ENCODE measurements at places on chromosomes 1 and 21.
A peak's percentile ranks its signal among the peaks of the same experiment; 100 is the strongest.

GRCh38 chr1:193919827-193920226 is 733.4 kb upstream of the B3GALT2 start:
- DNase-seq = no peak

GRCh38 chr1:172932981-172933380 is 117.8 kb downstream of the TNFSF18 start:
- no peak for DNase-seq

GRCh38 chr21:15208786-15209185 is 144.0 kb upstream of the NRIP1 start:
- DNase-seq = no peak

DNA sequence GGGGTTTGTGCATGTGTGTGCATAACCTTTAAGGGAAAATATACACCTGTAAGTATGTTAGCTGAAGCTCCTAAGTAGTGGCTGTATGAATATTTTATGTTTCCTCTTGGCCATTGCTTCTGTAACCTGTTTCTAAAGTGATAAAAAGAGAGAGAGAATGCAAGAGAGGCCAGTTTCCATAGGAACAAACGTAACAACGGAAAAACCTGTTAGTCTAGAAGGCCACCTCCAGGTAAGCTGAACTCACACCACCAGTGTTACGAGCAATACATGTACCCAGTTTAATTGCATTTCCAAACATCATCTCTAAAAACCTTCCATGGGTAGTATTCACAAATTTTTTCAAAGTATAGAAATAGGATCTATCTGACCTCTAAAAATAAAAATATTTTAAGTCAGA is 63.1 kb downstream of the PLPPR4 start:
- no peak for DNase-seq

DNA sequence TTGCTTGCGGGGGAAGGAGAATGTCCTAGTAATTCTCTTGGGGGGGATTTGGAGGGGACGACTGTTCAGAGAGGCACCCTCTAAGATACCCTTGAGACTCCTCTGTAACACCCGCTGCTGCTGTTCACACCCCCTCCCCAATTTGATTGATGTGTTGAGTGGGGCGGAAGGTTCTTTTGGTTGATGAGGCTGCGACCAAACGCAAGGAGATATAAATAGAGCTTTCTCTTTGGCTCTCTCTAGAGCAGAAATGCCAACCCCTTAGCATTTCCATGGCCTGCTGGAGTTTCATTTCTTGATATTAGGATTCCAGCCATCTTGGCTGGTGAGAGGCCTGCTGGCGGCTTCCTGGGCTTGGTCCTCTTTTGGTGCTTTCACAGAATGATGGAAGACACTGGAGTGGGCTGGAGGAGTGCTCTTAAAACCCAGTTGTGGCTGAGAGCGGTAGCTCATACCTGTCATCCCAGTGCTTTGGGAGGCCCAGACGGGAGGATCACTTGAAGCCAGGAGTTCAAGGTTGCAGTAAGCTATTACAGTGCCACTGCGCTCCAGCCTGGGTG is 2.0 kb downstream of the PIK3CD start:
- DNase-seq = peak; percentile 32

- no peak for DNase-seq
These were observed 784 bp upstream of the KCND3 start for GRCh38 chr1:111990026-111990877.

- DNase-seq = no peak
These were observed 327.6 kb upstream of the SNX7 start for GRCh38 chr1:98333936-98334335.

GRCh38 chr1:27525296-27526272 is 35.6 kb upstream of the WASF2 start:
- DNase-seq = peak; percentile 61

GRCh38 chr1:152044386-152044785 is 7.6 kb upstream of the S100A11 start:
- DNase-seq = no peak

GRCh38 chr1:43979528-43980254 is 681 bp downstream of the B4GALT2 start:
- peak; percentile 19 for DNase-seq

GRCh38 chr1:228366062-228366865 is 40.4 kb downstream of the TRIM11 start:
- DNase-seq = no peak

GRCh38 chr1:31183927-31184554 is 55.6 kb downstream of the NKAIN1 start:
- DNase-seq = peak; percentile 29

GRCh38 chr21:15743593-15743992 is 13.8 kb downstream of the USP25 start:
- no peak for DNase-seq

- DNase-seq = no peak
These were observed 2.3 kb downstream of the DENND4B start for GRCh38 chr1:153944005-153944826.

DNA sequence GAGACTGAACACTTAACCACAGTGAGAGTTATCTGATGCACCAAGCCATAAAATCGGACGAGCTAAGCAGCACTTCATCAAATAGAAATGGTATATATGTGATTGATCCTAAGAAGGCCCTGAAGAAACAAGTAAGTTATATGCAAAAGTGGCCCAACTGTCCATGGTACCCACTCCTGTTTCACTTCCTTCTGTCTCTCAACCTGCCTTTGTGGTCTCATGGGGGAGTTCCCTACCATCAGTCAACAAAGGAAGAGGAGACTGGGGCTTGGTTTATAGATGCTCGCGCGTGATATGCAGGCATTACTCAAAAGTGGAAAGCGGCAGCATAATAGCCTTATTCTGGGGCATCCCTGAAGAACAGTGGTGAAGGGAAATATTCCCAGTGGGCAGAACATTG is 543.9 kb upstream of the ADGRL4 start:
- DNase-seq = no peak

GRCh38 chr1:192550922-192551534 is 24.5 kb upstream of the RGS1 start:
- no peak for DNase-seq

- no peak for DNase-seq
These were observed 6.0 kb downstream of the HLX start for GRCh38 chr1:220884981-220885918.

GRCh38 chr1:56409112-56409691 is 170.2 kb downstream of the PLPP3 start:
- no peak for DNase-seq

- no peak for DNase-seq
These were observed 2.2 kb upstream of the HFM1 start for GRCh38 chr1:91406773-91407389.

DNA sequence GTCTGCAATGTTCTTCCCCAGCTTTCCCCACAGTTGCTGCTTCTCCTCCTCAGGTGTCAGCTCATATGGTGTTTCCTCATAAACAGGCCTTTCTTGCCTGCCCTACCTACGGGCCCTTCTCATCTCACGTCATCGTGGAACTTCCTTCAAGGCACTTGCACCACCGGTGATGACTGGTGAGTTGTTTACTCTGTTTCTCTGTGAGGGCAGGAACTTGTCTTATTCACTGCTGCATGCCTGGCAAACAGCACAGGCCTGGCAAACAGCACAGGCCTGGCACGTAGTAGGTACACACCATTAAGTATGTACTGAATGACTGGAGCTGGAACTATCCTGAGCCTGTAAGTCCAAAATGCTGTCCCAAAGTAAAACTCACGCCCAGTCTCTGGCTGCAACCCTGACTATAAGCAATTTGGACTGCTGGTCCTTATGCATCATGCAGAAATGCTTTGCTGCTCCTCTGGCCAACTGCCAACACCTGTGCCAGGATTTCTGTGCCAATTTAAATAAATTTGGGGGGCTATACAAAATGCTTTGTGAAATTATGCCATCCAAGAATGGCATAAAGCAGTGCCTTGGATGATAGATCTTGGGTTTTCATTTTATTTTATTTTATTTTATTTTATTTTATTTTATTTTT is 25.7 kb downstream of the STK40 start:
- DNase-seq = no peak

GRCh38 chr1:188394677-188395076 is 1565.9 kb downstream of the PLA2G4A start:
- no peak for DNase-seq

GRCh38 chr21:42310411-42311001 is 4.7 kb downstream of the TFF3 start:
- DNase-seq = no peak

DNA sequence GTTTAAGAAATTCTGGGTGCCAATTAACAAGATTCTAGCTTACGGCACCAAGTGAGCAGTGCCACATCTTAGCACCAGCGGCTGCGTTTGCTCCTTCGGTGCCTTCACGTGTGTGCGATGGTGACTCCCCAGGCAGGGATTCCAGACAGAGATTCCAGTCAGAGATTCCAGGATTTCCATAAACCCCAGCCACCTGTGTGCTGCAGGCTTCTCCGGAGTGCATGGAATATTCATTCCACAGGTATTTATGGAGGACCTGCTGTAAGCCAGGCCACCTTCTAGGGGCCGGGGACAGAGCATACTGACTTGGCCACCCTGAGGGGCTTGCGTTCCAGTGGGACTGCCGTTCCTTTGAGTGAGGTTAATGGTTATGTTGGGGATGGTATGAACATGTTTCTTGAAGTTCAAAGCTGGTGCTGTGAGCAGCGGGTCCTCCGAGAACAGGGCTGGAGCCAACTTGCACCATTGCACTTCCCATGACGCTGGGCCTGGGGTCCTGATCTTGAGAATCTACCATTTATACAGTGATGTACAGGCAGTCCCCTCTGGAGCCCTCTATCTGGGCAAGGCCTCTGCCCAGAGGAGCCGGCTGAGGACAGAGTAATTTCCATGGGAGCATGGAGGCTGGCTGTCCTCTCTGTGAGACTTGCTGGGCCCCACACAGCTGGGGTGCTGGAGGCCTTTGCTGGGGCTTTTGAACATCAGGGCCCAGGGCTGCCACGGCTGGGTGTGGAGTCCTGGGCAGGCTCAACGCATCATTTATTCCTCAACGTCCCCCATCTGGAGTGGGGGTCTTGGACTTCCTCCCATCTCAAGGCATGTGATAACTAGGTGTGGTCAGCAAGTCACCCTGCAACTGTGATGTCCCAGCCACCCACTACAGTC is 58.8 kb upstream of the AJAP1 start:
- DNase-seq = no peak

GRCh38 chr21:20024741-20025140 is 973.5 kb upstream of the NCAM2 start:
- DNase-seq = no peak

DNA sequence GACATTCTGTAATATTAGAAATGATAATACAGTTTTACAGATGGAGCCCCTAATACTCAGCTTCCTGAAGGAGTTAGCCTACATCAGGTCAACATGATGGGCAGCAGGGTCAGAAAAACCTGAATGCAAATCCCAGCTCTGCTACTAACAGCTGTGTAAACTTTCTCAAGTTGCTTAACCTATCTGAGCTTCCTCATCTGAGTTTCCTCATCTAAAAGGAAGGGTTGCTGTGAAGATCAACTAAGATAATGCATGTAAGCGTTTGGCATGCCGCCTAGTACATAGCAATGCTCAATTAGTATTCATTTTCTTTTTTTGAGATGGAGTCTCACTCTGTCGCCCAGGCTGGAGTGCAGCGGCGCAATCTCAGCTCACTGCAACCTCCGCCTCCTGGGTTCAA is 18.4 kb upstream of the DESI2 start:
- DNase-seq = no peak

GRCh38 chr1:46991083-46991923 is 32.2 kb upstream of the CYP4X1 start:
- no peak for DNase-seq

DNA sequence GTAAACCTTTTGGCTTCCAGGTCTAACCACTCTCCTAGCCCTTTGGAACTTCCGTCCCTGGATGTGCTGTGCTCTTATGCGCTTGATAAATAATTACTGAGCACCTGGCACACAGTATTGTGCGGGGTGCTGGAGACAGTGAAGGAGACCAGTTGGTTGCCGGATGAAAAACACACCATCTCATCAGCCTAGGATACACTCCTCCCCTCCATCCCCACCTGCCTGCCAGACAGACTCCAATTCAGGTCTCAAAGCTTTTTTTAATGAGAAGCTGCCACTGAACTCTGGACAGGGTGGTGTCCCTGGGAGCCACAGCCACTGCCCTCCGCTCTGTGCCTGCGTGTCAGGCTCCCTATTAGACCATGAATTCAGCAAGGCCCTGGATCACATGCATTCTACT is 9.2 kb downstream of the GNB1 start:
- no peak for DNase-seq

- DNase-seq = no peak
These were observed 288.2 kb downstream of the PTPRU start for GRCh38 chr1:29524285-29525065.

GRCh38 chr1:180862305-180862704 is 50.4 kb upstream of the KIAA1614 start:
- DNase-seq = no peak

DNA sequence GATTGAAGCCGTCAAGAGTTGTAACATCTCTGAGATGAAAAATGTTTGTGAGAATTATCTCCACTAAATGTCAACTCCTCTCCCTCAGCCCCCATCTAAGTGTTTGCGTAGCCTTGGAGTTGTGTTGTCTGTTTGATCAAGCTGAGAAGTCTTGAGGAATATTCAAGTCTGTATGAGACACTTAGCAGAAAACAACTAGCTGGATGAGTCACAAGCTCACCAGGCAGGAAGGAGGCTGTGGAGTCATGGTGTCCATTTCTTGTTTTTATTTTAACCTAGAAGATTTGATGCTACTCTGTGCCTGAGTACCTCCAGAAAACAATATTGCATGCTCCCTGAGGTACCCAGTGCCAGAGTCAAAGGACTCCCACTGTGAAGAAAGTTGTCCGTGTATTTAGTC is 211.6 kb upstream of the PLXNA2 start:
- DNase-seq = no peak

DNA sequence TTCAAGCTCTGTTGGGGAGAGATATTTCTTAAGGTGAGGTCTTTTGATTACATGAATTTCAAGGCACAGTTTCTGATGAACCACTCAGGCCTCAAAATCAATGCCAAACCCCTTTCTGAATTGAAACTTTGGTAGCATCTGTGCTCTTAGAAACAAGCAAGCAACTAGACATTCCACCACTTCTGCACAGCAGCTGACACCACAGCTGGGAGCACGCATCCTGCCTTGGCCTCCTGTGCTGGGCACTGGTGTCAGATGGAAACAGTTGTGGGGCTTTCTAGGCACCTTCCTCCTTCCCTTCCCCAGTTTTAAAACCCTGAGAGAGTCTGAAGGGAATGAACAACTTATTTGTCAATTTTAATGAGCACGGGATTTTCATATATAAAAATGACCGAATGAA is 360.2 kb downstream of the ADGRL2 start:
- DNase-seq = no peak

- peak; percentile 33 for DNase-seq
These were observed 1317.0 kb downstream of the MRPL39 start for GRCh38 chr21:24290151-24290833.

DNA sequence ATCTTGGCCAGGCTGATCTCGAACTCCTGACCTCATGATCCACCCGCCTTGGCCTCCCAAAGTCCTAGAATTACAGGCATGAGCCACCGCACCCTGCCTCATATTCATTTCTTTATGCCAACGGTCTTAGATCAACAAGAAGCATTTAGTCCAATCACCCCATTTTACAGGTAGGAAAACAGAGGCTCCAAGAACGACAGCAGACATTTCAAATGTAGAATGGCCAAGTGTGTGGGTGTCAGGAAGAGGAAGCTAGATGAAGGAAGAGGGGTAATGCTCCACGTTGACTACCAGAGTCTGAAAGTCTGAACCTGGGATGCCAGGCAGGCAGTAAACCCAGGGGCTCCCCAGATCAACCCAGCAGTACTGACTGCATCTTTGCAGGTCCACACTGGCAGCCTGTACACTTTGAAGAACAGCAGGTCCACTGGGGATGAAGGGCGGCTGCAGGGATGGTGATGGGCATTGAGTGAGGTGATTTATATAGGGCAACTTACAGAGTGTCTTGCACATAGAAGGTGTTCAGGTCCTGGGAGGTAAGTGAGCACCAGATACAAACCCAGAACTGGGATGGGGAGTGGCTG is 120.2 kb downstream of the EPHB2 start:
- no peak for DNase-seq

GRCh38 chr1:202752774-202753173 is 42.5 kb upstream of the SYT2 start:
- DNase-seq = no peak

All from activated T-helper 2 cell treated with anti-CD3 and anti-CD28 coated beads, Interferon-gamma antibody, Interleukin-2, Interleukin-4, amounts not matched to agents 10 μg/mL and 5 μg/mL and 100 μg/mL, durations not matched to agents 14 hours and 24 hours and 36 hours (primary cell).